ENCODE measurements at places on chromosomes 5 and 9.

- DNase-seq: no peak
Measured at GRCh38 chr5:158483281-158483860, 616.3 kb downstream of the EBF1 start.

DNA sequence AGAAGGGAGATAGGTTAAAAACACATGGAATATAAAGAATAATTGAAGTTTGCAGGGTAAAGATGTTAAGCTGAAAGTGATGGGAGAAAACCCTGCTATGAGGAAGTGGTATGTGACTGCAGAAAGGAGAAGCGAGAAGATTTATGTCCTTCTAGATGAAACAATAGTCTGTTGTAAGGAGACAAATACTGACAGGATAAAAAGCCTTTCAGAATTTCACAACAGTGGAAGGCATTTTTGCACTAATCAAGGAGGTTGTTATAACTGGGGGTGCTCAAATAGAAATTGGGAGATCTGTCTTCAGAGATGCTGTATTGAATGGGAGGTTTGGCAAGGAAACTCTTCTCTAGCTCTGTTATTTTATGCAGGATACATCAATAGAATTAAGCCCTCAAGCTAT is 69.6 kb downstream of the NMUR2 start:
- no peak for DNase-seq

- no peak for DNase-seq
Measured at GRCh38 chr5:36462295-36463021, 143.9 kb upstream of the SLC1A3 start.

- DNase-seq: no peak
Measured at GRCh38 chr5:179278119-179278518, 67.1 kb downstream of the ADAMTS2 start.

- no peak for DNase-seq
Measured at GRCh38 chr9:33135031-33135461, 32.1 kb downstream of the B4GALT1 start.

GRCh38 chr5:114387433-114387832 is 25.6 kb downstream of the KCNN2 start:
- DNase-seq: no peak

GRCh38 chr9:104025945-104026344 is 68.2 kb upstream of the SMC2 start:
- no peak for DNase-seq
